Osteoblast (primary cell): ENCODE measurements at places on chromosomes 4 and X. TPM values are rescaled to one million over a fixed set of nuclear protein-coding genes. Genes with fewer than 3 reads are reported as not detected.

RNF4 gene
- 68.8 and 76.0 TPM in 2 replicates for total RNA-seq

GRCh38 chrX:1502241-1502640 lies 34.7 kb downstream of the P2RY8 start:
- DNase-seq, result no peak

DNA sequence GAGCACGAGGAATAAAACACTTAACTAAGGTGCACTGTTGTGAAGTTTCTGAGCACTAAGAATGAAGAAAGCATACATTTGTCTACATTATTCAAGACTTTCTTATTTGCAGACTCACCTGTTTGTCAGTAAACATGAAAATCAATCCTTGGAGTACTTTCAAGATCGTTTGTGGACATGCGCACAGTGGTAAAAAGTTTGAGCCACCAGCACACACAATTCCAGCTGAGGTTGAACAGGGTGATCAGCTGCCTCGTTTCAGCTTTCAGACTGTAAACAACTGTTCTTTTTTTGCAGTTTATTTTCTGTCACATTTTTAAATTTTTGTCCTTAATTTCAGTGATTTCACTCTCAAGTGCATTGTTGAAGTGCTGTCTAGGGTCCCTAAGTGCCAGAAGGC lies 143.8 kb upstream of the VCX2 start:
- no peak for DNase-seq

DNA sequence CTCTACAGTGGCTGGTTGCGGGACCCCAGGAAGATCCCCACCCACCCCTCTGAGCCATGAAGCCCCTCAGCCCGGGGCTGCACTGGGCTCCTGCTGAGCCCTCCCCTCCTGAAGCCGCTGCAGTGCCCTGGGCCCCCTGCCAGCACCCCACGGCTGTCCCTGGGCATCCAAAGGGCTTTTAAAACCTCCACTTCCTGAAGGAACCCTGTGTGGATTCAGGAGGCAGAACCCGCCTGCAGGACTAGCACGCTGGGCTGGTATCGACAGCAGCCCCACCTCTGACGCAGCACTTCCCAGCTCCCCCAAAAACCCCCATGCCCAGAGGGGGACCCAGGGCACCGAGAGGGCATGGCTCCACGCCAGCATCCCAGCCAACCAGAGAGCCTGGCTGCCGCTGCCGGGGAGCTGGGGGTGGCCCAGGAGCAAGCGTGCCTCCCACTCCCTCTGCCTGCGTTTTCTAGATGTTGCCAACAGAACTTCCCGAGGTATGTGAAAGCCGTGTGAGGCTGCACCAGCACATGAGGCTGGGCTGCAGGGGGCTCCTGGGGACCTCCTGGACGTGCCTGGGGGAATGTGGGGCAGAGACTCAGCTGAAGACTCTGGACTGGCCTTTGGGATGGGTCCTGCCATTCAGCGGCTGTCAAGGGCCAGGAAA lies 6.3 kb downstream of the MXD4 start:
- DNase-seq, result peak; percentile 93

DNA sequence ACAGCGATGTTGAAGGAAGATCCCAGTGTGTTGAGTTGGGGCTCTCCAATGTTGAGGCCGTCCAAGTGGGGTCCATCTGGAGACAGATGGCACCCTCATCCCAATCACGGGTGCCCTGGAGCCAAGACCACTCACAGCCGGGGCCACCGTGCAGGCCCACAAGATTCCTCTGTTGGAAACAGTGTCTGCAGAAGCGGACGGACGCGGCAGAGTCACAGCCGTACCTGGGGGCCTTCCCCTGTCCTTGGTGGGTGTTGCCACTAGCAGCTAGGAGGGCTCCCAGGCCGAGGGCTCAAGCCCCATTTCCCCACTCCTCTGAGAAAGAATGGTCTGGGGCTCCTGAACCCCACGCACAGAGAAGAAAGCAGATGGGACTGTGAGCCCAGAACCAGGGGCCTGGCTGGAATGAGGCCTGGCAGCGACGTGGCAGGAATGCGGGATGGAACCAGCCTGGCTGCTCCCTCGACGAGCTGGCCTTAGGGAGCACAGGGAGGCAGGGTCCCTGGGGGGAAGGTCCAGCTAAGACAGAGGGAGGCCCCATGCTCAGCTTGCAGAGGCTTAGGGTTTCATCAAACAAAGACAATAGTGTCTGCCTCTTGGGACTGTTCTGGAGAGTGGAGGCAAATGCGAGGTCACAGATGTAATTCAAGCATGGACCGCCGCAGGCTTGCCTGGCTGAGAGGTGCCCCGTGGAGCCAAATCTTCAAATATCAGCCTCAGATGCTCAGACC lies 228.9 kb downstream of the AFAP1 start:
- no peak for DNase-seq

- no peak for DNase-seq
These were observed 176.5 kb downstream of the GBA3 start for GRCh38 chr4:22869235-22869634.

DNA sequence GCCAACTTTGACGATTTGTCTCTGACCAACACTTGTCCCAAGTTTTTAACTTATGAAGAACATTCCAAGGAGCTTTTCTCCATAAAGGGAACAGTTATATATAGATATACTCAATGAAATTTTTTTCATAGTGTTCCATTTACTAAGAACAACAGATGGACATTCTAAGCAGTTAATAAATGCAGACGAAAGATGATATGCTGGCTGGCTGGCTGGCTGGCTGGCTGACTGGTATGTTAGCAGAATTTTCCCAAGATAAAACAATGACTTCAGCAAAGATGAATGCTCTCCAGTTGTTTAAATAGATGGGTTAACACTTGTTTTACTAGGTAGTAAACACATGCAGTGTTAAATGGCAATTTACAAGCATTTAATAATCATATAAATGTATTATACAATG lies 62.2 kb downstream of the SPANXN3 start:
- DNase-seq, result no peak

DNA sequence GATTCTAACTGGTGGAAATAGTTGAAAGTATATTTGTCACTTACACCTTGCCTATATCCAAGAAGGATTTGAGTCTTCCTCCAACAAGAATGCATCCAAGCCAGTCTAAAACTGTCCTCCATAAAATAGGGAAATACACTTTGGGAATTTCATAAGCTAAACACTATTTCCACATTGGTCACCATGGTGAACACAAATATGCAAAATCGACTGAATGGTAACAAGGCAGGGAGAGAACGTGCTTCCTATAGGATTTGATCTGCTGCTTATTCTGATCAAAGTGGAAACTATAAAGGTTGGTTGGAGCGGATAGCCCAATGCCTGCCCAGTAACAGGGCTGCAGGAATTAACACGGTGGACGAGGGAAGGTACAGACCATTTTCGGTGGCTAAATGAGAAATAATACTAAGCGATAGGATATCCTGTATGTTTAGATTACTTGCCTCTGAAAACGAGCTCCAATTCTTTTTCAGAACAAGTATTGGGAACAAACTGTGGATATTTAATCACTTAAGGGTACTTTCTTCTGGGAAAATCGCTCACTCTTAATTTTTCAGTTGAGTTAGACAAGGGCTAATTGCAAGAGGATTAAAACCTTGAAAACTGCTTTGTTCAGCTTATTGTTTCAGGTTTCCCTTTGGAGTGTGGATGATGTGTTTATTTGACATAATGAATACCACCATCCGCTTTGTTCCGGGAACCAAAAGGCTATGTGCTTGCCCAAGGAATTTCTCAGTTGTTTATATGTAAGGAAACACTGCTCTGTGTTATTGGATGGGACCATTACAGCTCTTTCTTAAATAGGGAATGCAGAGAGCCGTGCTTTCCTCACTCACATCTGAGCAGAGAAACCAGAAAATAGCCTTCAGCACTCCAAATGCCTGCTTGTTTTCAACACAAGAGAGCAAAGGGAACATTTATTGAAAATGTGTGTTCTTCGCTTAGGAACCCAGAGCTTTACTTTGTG lies 194.4 kb downstream of the CBR4 start:
- DNase-seq, result no peak
